ENCODE measurements at places on chromosomes 2 and 18.

DNA sequence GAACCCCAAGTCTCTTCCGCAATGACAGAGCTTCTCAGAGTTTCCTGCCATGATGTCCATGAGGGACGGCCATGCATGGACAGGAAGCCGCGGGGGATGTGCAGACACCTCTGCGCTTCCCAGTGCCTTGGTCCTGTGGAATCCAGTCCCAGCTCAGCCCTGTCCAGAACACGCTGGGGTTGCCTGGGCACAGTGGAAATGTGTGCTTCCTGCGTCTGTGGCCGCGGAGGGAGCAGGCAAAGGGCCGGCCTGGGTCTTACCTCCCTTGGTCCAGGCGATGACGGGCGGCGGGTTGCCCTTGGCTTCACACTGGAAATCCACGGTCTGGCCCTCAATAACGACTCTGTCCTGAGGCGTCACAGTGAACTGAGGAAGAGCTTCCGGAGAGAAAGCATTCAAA, 79.6 kb downstream of the PXDN start:
- DNase-seq = no peak

GRCh38 chr2:206423147-206423546, 20.2 kb upstream of the ADAM23 start:
- no peak for DNase-seq

DNA sequence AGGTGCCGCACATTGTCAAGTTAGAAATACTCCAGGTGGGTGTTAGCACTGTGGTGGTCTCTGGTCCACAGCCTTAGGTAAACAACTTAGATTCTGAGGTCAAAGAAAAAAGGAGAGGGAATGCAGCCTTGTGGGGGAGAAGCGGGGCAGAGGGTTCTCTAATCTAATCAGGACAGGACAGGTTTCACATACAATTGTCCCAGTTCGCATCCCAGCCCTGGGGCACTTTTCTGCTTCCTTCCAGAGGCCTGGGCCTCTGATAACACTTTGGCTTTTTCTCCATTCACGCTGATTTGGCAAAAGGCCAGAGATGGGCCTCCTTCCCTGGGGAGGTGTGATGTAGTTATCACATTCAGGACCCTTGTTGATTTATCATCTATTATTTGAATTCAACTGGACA, 32.5 kb downstream of the SLC1A4 start:
- no peak for DNase-seq

GRCh38 chr2:54672590-54673456, 50.6 kb upstream of the EML6 start:
- DNase-seq = no peak

- no peak for DNase-seq
Observed at GRCh38 chr18:64240316-64240715, 91.4 kb upstream of the LINC00305 start.

- no peak for DNase-seq
Observed at GRCh38 chr2:237508361-237508760, 21.3 kb downstream of the MLPH start.

DNA sequence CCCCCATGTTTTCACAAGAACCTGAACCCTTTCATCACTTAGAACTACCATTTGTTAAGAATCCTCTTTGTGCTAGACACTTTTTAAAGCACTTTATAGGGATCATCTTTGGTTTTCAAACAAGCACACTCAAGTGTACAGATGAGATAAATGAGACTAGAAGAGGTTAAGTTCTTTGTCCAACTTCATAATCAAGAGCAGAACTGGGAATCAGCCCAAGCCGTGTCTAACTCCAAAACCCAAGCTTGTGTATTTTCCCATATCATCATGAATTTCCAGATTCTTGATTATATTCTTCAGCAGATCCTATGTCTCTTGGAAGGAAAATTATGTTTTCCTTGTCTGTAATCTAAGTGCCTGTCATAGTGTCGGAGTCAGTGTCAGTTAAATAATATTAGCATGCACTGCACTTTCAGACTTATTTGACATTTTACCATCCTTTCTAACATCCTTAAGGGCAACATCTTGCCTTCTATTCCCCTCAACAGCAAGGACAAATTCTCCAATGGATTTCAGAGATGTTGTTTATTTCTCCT, 123.0 kb upstream of the SETBP1 start:
- DNase-seq = no peak

GRCh38 chr2:200679535-200679934, 93.7 kb downstream of the AOX1 start:
- no peak for DNase-seq

GRCh38 chr2:23791030-23791429, 135.9 kb downstream of the ATAD2B start:
- DNase-seq = no peak

GRCh38 chr18:70181015-70181414, 24.5 kb downstream of the RTTN start:
- DNase-seq = no peak

- no peak for DNase-seq
Observed at GRCh38 chr2:86275384-86275799, 62.0 kb downstream of the REEP1 start.

DNA sequence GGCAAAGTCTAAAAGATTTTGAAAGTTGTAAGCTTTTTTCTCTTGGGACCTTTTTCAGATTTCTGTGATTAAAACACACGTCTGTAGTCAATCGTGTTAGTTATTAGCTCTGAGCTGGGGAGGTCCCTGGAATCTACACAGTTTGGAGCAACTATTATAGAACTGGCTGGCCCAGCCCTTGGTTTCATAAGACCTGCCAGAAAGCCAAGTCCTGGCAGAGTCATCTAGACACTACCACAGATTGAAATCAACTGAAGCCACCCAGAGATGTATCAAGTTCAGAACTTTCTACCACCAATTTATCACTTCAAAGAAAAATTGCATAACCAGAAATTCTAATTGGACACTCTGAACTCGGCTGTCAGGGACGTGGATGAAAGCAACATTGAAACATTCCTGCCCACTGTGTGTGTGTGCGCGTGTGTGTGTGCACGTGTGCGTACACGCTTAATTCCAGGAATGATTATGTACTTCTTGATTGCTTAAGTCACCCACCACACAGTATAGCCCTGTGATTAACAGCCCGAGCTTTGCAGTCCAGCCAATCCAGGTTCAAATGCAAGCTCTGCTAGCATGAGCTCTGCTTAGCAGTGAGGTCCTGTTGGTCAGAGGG, 126.3 kb downstream of the TPGS2 start:
- no peak for DNase-seq
